ENCODE measurements at places on chromosomes 5 and 9.

- no peak for DNase-seq
Observed at GRCh38 chr5:33305572-33305971, 135.2 kb upstream of the TARS1 start.

DNA sequence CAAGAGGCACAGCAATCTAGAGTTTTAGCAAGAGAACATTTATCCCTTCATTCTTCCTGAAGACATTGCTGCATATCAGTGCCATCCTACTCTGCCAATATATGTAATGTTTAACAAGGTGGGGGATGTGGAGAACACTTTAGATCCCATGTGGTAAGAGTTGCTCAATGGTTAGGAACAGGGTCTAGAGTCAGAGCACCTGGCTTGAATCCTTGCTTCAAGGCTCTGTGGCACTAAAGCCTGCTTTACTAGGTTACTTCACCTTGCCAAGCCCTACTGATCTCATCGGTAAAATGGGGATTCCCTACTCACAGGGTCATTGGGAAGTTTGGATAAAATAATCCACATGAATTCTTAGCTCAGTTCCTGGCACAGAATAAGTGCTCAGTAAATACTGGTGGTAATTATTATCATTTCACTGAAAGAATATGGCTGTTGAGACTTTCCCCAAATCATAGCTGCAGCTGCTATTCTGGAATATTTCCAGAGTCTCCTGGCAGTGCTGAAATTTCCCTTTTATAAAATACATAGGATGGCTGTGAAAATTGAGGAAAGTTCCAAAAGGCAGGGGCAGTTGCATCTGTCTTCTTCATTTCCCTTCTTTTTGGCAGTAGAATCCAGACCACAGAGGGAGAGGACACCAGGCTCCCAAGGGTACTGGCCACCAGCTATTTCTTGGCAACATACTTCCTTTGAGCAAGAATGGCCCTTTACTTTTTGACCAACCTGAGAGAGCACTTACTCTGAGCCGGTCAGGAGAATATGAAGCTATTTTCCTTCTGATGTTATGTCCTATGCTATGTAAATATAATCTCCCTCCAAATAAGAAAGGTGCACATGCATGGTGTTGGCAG lies 142.8 kb downstream of the PALM2AKAP2 start:
- DNase-seq = no peak

GRCh38 chr9:124190761-124191160 lies 67.0 kb upstream of the NEK6 start:
- DNase-seq = peak; percentile 2

DNA sequence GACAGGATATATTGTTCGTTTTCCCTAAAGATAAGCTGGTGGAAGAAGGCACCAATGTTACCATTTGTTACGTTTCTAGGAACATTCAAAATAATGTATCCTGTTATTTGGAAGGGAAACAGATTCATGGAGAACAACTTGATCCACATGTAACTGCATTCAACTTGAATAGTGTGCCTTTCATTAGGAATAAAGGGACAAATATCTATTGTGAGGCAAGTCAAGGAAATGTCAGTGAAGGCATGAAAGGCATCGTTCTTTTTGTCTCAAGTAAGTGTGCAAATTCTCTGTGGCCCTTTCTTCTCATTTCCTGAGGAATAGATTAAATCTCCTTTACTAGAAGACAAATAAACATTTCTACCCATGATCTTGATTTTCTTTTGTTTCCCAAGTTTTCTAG lies 38.0 kb downstream of the OSMR start:
- no peak for DNase-seq

GRCh38 chr5:17763301-17763700 lies 129.0 kb downstream of the TAF11L14 start:
- DNase-seq = no peak

GRCh38 chr5:168528521-168529373 lies at the start of gene FBLL1:
Gene FBLL1, plus strand, starts transcription at chr5:168529305. Its CDS starts 200 bp downstream, at chr5:168529505.
- DNase-seq = peak; percentile 40

- DNase-seq = no peak
Observed at GRCh38 chr5:14238272-14238671, 95.1 kb downstream of the TRIO start.

GRCh38 chr5:168364750-168365550 lies 73.5 kb downstream of the WWC1 start:
- no peak for DNase-seq

DNA sequence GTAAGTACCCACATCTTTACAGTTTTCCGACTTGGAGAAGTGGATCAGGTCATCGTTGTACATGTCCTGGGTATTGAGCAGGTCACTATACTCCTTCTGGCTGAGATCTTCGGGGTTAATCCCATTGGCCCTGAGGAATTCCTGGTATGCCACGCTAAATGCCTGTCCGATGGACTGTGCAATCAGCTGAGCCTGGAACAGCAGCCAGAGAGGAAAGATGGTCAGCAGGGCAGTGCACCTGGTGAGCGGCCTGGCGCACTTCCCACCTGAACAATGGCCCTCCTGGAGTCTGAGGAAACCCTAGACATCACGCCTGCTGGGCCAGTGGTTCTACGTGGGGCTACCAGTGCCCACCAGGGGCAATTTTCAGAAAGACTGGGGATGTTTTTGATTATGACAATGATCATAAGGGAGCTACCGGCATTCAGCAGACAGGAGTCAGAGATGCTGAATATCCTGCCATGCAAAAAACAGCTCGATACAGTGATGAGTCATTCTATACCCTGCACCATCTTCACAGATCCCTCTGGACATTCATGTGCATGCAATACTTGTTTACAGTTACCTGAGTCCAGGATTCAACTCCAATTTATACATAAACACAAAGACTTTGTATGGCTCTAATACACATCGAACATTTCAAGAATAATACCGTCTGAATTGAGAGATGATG lies 127.2 kb downstream of the ENTREP1 start:
- DNase-seq = no peak

DNA sequence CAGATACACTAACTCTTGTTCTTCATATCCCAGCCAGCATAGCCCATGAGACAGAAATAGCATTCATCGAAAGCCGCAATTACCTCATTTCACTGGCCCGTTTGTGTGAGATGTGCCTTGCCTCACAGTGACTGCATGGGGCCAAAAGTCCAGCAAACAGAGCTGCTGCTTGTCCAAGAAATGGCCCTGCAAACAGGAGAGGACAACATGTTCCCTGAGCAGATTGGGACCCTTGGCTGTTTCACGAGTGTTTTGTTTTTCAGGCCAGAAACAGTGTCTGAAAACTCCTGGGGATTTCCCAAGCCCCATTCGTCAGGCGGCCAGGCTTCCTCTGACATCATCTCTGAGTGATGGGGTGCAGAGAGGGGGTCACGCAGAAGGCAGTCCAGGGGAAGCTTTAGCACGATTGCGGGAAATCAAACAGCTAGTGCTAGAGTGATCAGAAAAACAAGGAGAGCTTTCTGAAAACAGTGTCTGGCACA lies 503.6 kb upstream of the PAPPA start:
- no peak for DNase-seq

GRCh38 chr5:132849347-132849746 lies 16.9 kb downstream of the GDF9 start:
- no peak for DNase-seq

Measured in activated CD4-positive, alpha-beta memory T cell treated with anti-CD3 and anti-CD28 coated beads for 36 hours (primary cell).